ENCODE measurements at places on chromosomes 2 and 18.

DNA sequence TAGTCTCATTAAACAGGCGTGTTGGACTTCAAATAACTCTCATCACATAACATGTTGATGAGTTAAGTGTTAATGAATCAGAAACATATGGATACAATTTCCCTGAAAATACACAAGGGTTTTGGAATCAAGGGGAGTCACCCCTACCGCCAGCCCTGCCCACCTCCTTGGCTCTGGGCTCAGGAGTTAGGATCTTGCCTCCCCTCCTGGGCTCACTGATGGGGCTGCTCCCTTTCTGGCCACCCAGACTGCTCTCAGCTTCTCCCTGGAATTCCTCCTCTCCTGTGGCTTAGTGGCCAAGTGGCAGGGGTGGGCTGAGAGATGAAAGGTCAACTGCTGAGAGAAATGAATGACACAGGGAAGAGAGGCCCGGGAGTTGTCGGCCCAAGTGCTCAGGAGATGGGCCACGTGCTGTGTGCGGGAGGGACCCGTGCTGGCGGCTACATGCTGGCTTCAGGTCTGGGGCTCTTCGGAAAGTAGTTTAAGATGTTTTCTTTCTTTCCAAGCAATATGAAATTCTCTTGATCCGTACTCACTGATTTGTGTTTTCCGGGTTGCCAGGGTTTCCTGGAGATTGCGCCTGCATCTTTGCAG is 55.8 kb upstream of the TNP1 start:
- no peak for DNase-seq

DNA sequence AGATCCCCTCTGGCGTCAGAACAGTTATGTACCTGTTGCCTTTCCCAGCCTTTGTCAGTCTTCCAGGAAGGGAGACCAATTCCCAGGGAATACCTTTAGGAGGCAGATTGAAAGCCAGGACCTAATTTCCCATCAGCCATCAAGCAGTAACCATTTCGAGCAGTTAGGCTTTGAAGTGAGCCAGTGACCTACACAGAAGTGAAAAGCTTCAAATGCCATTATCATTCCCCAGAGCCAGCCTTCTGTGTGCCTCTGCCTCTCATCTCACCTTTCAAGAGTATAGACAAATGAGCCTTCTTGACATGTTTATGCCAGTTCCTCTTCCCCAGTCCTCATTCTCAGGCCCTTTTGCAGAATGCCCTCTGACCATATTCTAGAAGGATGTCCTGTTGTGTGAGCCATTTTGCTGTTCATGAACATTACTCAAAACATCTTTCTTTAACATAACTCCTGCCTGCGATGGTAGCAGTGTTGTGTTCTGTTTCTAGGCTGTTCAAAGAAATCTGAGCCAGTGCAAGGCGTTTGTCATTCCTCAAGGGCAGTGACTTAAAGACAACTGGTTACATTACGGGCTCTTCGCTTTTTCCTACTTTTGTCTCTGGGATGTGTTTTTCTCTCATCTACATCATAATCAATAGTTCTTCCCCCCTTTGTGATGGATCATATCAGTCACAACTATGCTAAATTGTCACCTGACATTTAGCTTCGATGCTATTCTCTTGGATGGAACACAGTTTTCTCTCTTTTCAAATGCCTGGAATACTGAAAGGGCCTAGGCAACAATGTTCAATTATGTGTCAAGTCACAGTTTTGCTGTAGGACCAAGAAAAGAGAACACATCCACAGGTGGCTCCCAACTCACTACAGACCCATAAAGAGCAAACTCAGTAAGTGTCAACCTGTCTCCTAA is 138.6 kb downstream of the ALK start:
- no peak for DNase-seq

DNA sequence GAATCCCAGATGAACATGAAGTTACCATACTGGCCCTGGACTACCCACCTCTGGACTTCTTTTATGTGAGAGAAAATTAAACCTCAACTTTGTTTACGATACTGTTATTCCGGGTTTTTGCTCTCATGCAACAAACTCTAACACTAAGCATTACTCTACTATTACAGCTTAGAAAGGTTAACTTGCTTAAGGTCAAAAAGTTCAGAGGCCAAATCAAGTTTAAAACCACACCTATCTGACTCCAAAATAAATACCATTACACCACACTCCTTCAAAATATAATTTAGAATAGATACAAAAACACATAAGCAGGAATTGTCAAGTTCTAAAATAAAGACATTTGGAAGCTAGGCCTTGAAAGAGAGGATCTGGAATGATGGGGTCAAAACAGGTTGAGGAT is 75.0 kb downstream of the DTNB start:
- no peak for DNase-seq

- no peak for DNase-seq
Observed at GRCh38 chr2:219205981-219206327, 628 bp upstream of the ZFAND2B start.

DNA sequence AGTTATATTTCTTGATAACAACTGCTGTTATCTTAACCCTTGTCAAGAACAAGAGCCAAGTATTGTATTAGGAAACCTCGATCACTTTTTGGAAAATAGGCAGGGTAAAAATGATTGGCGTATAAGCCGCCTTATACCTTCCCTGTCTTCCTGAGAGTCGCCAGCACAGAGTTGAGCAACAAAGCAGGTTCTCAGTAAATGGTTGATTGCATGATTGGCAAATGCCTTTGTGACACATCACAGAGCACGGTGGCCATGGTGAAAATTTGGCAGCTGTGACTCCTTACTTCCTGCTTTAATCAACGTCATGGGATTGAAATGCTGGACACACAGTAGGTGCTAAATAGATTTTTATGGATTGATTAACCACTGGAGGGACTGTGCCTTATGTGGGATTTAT is 3.9 kb upstream of the KLHL29 start:
- no peak for DNase-seq

GRCh38 chr2:58039170-58039611 is 7.4 kb upstream of the VRK2 start:
- no peak for DNase-seq

- no peak for DNase-seq
Observed at GRCh38 chr2:24365051-24365450, 4.7 kb upstream of the ITSN2 start.

DNA sequence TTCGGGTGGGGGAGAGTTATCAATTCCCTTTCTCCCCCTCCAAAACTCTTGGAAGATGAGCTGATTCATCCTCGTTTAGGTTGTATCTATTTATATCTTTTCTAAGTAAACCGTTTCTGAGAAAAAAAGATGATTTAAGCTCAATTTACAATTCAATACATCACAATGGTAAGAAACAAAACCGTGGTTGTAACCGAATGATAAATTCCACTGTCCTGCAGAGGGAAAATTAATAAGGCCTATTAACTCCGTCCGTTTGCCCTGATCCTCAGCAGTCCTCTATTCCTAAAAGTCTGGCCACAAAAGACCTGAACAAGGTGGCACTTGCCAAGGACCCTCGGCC is 286.2 kb downstream of the TCF4 start:
- no peak for DNase-seq

- no peak for DNase-seq
Observed at GRCh38 chr2:15669375-15669910, 77.8 kb downstream of the DDX1 start.

DNA sequence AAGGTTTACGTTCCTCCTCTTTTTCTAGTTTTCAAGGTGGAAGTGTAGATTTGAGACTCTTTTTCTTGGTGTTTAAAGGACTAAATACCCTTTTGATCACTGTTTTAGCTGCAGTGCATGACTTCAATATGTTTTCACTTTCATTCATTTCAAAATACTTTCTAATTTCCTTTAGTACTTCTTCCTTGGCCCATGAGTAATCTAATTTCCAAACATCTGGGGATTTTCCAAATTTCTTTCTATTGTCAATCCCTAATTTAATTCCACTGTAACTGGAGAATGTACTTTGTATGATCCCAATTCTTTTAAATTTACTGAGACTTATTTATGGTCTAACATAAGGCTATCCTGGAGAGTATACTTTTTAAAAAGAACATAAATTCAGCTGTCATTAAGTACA is 3.8 kb upstream of the RHBDD1 start:
- DNase-seq, result no peak
